Lower lobe of right lung (tissue), 2 donors: ENCODE measurements at places on chromosomes 4 and X. TPM values are rescaled to one million over a fixed set of nuclear protein-coding genes. Genes with fewer than 3 reads are reported as not detected.

- peak overlapping the region; percentile 70 for H3K27ac ChIP-seq
- H3K36me3 ChIP-seq: no peaks in the 10 kb centered on the region
- no peak for DNase-seq
- H3K4me1 ChIP-seq: peaks cover 5% of the 10 kb centered on the region
These were observed 476.4 kb upstream of the HS3ST1 start for GRCh38 chr4:11904846-11905739.

DNA sequence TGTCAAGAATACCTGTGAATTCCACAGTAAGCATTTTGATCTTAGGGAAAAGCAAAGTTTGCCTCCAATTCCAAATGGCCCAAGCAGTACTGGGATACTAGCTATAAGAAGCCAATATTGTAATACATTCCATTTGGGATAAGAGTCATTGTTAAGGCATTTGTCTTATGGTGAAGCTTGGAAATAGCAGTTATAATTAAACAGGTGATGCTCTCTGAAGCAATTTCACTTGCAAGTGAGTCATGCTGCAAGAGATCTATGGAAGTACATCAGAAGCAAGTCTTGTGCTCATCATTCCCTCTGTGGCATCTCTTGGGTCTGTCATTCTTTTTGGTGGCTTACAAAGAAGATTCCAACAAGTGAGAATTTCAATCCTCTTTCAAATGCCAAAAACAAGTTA is 386.4 kb upstream of the RPS6KA3 start:
- no peaks in the 10 kb centered on the region for H3K4me1 ChIP-seq
- H3K36me3 ChIP-seq: no peaks in the 10 kb centered on the region
- H3K4me3 ChIP-seq: no peak overlapping the region
- no peak for DNase-seq
- no peak overlapping the region for H3K27ac ChIP-seq

DNA sequence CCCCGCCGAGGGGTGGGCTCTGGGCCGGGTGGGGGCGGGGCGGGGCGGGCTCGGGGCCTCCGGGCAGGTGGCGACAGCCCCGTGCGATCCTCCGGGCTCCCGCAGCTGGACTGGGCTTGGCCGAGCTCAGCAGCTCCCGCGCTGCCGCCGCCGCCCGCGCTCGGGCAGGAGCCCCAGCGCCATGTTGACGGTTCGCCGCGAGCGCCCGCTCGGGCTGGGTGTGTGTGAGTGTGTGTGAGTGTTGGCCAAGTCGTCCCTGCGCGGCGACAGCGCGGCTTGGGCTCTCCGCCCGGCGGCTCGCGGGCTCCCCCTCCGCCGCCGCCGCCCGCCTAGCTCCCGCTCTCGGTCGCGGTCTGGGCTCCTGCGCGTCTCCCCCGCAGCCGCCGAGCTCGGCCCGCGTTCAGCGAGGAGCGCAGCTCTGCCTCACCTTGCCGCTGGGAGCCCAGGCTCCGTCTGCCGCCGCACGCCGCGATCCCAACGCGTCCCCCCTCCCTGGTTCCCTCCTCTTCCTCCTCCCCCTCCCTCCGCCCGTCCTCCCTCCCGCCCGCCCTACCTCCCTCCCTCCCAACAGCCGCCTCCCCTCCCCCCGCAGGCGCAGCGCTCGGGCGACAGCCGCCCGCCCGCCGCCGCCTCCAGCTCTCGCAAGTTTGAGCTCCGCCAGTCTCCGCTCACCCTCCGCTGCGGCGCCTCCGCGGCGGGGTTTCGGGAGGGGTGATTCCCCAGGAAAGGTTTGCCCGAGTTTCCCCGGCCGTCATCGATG is at the start of gene BCOR:
BCOR (minus strand) TSS at position 455 of the 760 bp plus-strand sequence. CDS start 20,029 bp downstream, outside the sequence.
- H3K27me3 ChIP-seq: no peaks in the 10 kb centered on the region
- peak within 1 kb of the TSS; percentile 74 for H3K4me3 ChIP-seq
- H3K27ac ChIP-seq: peak within 1 kb of the TSS; percentile 85
- DNase-seq: peak; percentile 77
- H3K4me1 ChIP-seq: peaks cover 23% of the 10 kb centered on the region

DNA sequence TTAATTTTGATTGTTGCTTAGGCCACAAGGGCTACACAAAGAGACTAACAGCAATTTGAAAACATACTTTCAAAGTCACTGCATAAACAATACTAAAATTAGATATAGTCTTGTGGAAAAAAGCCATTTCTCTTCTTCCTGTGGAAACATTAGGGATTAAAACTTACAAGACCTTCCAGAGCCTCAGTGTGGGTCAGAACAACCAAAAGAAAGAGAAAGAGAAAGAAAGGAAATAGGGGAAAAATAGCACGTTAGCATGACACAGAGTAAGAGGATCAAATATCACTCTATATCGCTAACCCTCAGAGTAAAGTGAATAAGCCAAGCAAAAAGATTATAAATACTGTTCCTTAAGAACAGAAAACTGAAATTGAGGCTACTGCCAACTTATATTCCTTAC is 127.8 kb upstream of the DIAPH2 start:
- H3K4me1 ChIP-seq: no peaks in the 10 kb centered on the region
- H3K27me3 ChIP-seq: no peaks in the 10 kb centered on the region
- no peak overlapping the region for H3K27ac ChIP-seq
- H3K36me3 ChIP-seq: no peaks in the 10 kb centered on the region
- no peak overlapping the region for H3K4me3 ChIP-seq
- no peak for DNase-seq

Gene ETDA
- not detected for total RNA-seq

Gene ARHGAP36
- not detected for total RNA-seq

Gene CENPVL1
- not detected for total RNA-seq

Gene SLC6A8
- total RNA-seq: 7.1 TPM
